ENCODE measurements at places on chromosomes 3 and 15. TPM values are rescaled to one million over a fixed set of nuclear protein-coding genes. Genes with fewer than 3 reads are reported as not detected.

ARGFX gene
- total RNA-seq = not detected

GRCh38 chr15:89413877-89414276 is 79.3 kb upstream of the POLG start:
- peaks cover 9% of the 10 kb centered on the region for H3K4me1 ChIP-seq
- H3K4me3 ChIP-seq = no peak overlapping the region
- DNase-seq = no peak
- peaks cover 96% of the 10 kb centered on the region for H3K27me3 ChIP-seq
- no peak overlapping the region for H3K27ac ChIP-seq
- no peaks in the 10 kb centered on the region for H3K36me3 ChIP-seq

DNA sequence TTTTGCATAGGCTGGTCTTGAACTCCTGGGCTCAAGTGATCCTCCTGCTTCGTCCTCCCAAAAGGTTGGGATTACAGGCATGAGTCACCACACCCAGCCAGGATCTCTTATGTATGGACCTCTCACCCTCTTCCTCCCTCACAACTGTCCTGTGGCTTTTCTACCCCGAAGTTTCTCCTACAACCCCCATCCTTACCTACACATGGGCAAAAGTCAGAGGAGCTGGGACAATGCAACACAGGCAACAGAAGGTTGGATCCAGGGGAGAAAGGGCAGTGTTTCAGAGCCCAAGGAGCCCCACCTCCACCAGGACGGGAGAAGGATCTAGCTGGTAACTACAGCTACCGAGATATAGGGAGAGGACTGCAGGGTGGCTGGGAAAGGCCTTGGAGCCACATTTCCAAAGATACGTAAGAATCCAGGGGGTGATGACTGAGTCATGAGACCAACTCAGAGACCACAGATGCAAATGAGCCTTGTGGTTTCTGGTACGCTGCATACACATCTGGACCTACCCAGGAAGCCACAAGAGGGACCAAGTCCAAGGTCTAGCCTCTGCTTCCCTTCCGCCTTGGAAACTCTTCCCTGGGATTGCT is 13.6 kb downstream of the IGDCC4 start:
- H3K4me3 ChIP-seq = no peak overlapping the region
- DNase-seq = no peak
- H3K27me3 ChIP-seq = peaks cover 5% of the 10 kb centered on the region
- H3K36me3 ChIP-seq = no peaks in the 10 kb centered on the region

DNA sequence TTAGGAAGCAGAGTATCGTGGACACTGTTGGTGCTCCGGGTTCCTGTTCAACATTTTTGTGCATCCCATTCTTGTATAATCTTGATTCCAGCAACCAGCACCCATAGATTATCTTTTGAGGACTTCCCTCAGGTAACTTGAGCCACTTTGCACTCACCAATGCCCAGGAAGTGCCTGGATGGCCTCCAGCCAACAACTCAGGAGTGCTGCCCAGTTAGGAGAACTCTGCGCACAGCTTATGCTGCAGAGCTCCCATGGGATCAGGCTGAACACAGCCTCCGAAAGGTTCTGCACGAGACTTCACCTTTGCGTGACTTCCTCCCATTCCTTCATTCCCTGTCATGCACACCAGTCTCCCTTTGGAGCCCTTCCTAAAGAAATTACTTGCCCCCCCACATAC is 64.3 kb upstream of the LRRN1 start:
- H3K4me3 ChIP-seq = no peak overlapping the region
- no peaks in the 10 kb centered on the region for H3K36me3 ChIP-seq
- no peak for DNase-seq

DNA sequence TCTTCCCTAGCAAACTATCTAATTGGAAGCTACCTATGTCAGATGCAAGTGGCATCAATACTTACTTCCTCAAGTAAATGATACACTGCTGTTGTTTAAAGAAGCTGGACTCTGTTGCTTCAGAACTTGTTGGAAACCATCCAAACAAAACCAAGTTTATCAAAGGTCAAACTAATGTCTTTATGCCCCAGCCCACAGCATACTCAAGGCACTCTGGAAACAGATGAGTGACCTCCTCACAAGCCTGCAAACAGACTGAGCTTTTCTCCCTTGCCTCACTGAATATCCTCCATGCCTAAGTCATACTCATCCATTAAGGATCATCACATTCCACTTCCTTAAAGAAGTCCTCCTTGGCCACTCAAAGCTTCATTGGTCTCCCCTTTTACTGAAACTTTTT is 107.4 kb upstream of the ACP3 start:
- no peak for DNase-seq
- H3K4me1 ChIP-seq = no peaks in the 10 kb centered on the region
- no peaks in the 10 kb centered on the region for H3K36me3 ChIP-seq
- no peak overlapping the region for H3K27ac ChIP-seq
